ENCODE measurements at places on chromosomes 2 and 18. TPM values are rescaled to one million over a fixed set of nuclear protein-coding genes. Genes with fewer than 3 reads are reported as not detected.
A peak's percentile ranks its signal among the peaks of the same experiment; 100 is the strongest.

DNA sequence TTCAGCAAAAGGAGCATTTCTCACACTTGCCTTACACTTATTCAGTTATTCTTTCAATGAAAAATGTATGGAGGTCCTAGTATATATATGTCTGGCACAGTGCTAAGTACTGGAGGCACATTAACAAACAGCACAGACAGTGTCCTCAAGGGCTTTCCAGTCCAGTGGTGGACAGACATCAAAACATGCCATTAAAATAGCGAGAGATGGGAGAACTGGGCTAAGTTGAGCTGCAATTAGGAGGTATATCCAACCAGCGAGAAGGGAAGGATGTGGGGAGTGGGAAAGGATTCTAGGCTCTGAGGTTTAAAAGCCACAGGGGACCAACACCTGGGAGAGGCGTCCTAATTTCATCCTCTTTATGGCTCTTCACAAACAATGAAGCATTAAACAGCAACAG lies 127.5 kb upstream of the TTC39C start:
- DNase-seq, result no peak

DNA sequence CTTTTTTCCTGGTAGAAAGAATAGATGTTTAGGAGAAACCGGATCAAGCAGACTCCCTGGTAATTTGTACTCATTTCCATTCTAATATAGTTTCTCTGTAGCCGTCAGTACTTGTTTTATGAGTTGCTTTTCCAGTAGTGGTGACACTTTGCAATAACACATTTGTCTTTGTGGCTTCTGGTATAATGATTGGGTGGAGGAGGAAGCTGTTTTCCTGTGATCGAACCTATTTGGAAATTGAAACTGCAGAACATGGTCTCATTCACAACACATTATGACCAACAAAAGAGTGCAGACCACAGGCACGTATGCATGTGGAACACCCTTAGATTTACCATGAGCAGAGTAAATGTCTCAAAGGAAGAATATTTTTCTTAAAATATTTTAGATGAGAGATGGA lies 7.6 kb upstream of the SERPINB12 start:
- no peak for DNase-seq

DNA sequence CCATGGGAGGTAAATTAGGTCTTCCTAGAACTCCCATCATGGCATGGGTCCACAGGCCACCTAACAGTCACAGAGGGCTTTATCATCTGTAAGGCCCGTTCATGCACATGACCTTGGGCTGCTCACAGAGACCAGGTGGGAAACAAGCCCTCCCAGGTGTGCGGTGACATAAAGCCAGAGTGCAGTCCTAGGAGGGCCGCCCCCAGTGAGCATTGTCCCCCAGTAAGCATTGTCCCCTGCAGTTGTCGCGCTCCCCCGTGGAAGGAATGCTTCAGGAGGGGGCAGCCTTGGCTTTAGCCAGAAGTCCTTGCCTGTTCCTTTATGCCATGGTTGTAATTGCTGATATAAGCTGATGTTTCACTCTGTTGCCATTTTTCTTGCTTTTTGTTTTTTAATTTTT lies 41.7 kb upstream of the LYPD6B start:
- DNase-seq, result no peak

- no peak for DNase-seq
Observed at GRCh38 chr18:76233876-76234675, 261.0 kb downstream of the ZNF516 start.

GRCh38 chr2:23601301-23601965 lies 216.5 kb downstream of the KLHL29 start:
- no peak for DNase-seq

GRCh38 chr2:171146633-171147032 lies 14.1 kb downstream of the TLK1 start:
- DNase-seq, result no peak

DNA sequence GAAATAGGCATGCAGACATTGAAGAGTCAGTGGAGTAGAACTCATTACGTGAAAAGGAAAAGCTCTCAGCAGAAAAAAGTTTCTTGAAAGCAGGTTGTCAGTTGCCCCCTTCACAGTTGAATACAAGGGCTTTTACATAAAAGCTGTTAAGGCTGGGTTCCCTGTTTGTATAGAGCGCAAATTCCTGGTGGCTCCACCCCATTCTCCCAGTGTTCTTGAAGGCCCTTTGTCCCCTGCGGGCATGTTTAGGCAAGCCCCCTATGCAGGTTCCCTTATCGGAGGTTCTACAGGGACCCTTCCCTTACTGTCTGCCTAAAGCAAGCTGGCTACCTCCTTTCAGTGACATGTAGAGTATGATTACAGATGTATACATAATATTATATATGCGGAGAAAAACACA lies 497.2 kb upstream of the SYT4 start:
- DNase-seq, result no peak

DNA sequence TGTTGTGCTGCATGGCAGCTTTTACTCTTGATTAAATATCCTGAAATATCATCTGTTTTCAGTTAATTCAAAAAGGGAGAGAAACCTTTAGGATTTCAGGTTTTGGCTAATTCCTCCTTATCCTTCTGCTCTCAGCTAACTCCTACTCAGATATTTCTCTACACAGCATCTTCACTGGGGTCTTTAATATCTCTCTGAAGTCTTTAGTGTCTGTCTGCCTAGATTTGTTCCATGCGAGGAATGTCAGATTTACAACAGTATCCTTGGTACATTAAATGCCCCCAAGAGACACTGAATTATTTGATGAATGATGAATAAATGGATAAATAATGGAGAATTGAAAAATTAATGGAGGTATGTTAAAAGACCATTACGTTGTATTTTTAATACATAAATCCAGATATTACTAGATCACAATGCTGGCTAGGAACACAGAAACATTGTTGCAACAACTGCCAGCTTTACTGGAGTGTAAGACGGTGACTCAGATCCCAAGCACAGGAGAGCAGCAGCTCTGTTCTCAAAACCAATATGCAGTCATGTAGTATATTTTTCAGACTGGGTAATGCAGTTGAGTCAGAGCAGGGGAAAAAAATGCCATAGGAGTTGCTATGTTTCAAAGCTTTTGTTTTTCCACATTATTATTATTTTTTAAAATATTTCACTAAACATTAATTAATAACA lies 388.0 kb upstream of the SYT4 start:
- no peak for DNase-seq

GRCh38 chr2:98507891-98508708 lies 63.4 kb downstream of the INPP4A start:
- DNase-seq, result no peak

GRCh38 chr2:119367472-119368099 lies 809 bp downstream of the DBI start:
- DNase-seq, result peak; percentile 74

DNA sequence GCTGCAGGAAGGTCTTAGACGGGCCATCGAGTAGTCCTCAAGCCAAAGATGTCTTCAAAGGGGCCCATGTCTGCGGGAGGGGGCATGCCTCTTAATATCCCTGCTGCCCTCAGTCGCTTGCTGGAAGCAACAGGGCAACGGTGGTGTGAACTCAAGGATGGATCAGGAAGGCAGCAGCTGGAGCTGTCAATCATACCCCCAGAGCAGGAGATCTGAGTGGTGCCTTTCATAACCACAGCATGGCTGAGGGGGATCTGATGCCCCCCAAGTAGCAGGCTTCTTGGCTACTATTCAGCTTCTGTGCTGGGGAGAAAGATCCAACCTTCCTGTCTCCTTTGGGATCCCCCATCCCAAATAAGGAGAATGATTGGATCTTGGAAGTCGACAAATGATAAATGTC lies 46.4 kb downstream of the INSIG2 start:
- DNase-seq, result no peak

DNA sequence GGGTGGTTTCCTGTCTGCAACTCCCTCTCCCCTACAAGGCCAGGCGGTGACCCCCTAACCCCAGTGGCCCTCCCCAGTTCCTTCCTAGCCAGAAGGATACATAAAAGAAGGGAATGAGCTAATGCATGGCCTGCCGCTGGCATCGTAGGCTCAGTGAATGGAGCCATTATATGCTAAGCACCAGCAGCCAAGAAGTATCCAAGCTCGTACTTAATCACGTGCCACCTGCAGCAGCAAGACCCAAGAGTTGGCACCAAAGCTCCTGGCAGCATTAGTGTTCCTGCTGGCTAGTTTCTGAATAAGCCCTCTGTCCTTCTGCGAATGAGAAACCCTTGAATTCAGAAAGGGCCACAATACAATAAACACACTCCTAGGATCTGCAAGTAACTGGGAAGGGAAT lies 4.3 kb downstream of the DBI start:
- DNase-seq, result no peak

- no peak for DNase-seq
Observed at GRCh38 chr18:68402784-68403183, 312.1 kb downstream of the TMX3 start.

DNA sequence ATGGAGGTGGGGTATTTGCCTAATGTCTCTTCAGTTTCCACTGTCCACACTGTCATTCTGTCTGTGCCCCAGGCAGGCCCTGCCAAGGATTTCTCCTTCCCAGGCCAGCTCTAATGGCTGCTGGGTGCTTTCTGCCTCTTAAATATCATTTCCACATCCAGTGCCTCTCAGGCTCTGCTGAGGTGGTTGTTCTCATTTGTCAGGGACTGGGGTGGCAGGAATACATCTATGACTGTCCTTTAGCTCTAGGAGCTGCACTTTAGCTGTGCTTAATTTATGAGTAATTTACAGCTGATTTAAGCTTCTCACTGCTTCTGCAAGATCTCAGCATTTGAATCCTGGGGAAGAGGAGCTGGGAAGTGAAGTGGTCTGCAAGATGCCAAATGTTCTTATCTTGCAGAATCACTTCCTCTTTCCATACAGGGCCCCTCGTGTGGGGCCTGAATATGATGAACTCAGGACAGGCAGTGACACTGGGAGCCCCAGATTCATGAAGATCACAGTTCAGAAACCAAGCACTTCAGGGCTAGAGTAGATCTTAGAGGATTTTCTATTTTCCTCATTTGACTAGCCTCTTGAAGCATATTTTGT lies 150.2 kb downstream of the FSHR start:
- DNase-seq, result no peak

DNA sequence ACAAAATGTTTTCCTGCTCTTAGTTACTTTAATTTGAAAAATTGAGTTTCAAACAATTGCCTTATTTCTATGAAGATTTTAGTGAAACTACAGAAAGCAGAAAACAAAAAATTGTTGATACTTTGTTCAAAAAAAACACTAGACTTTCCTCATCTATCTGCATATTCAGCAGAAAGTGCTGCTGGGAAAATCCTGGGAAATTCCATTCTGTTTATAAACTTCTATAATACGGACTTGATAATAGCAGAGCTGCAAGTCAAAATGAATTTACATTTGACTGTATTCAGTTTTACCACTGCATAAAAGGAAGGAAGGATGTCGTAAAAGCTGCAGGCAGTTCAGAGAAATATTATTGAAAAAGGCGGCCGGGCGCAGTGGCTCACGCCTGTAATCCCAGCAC lies 24.9 kb upstream of the ERICH2 start:
- no peak for DNase-seq

DNA sequence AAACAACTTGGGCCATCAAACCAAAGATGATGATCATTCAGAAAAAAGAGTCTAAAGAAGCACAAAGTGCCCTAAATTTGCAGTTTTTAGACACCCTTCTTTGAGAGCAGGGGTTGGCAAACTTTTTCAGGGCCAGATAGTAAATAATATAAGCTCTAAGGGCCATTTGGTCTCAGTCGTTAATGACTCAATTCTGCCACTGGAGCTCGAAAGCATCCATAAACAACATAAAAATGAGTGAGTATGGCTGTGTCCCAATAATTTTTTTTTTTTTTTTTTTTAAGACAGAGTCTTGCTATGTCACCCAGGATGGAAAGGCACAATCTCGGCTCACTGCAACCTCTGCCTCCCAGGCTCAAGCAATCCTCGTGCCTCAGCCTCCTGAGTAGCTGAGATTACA lies 152.3 kb downstream of the DTNB start:
- DNase-seq, result no peak

PAIP2B gene
- 25.6 TPM for total RNA-seq

C2orf15 gene
- not detected for total RNA-seq

ATOH8 gene
- 57.2 TPM for total RNA-seq

DCDC2C gene
- 4.6 TPM for total RNA-seq

USP37 gene
- 27.3 TPM for total RNA-seq

SIGLEC15 gene
- 0.31 TPM for total RNA-seq

MALL gene
- 24.1 TPM for total RNA-seq

CLEC4F gene
- total RNA-seq, result 1.7 TPM

SPOPL gene
- 24.2 TPM for total RNA-seq

TSN gene
- total RNA-seq, result 53.0 TPM

SLC35F6 gene
- total RNA-seq, result 27.6 TPM

TWIST2 gene
- 13.6 TPM for total RNA-seq
